ENCODE measurements at places on chromosomes 5 and 9. TPM values are rescaled to one million over a fixed set of nuclear protein-coding genes. Genes with fewer than 3 reads are reported as not detected.

SAP30L gene
- 19.4 TPM for polyA plus RNA-seq

UBE2D2 gene
- polyA plus RNA-seq = 132 TPM

OR1J2 gene
- polyA plus RNA-seq = not detected

RLN1 gene
- 0.27 TPM for polyA plus RNA-seq

TOR4A gene
- polyA plus RNA-seq = 7.6 TPM

CD72 gene
- 2.6 TPM for polyA plus RNA-seq

SPATA31C1 gene
- 0.08 TPM for polyA plus RNA-seq

PFN3 gene
- polyA plus RNA-seq = not detected

TMEM252 gene
- polyA plus RNA-seq = 1.0 TPM

ACER2 gene
- 0.99 TPM for polyA plus RNA-seq

GFPT2 gene
- 8.6 TPM for polyA plus RNA-seq

FAM221B gene
- polyA plus RNA-seq = 0.18 TPM

PDZD2 gene
- polyA plus RNA-seq = 6.1 TPM

DAB2 gene
- 84.7 TPM for polyA plus RNA-seq

GRIN1 gene
- not detected for polyA plus RNA-seq

BHMT2 gene
- 3.0 TPM for polyA plus RNA-seq

CXCL14 gene
- polyA plus RNA-seq = 27.8 TPM

SLC12A7 gene
- polyA plus RNA-seq = 8.0 TPM

GRCh38 chr5:90185897-90186468, 223.6 kb downstream of the CETN3 start:
- no peak for DNase-seq

DNA sequence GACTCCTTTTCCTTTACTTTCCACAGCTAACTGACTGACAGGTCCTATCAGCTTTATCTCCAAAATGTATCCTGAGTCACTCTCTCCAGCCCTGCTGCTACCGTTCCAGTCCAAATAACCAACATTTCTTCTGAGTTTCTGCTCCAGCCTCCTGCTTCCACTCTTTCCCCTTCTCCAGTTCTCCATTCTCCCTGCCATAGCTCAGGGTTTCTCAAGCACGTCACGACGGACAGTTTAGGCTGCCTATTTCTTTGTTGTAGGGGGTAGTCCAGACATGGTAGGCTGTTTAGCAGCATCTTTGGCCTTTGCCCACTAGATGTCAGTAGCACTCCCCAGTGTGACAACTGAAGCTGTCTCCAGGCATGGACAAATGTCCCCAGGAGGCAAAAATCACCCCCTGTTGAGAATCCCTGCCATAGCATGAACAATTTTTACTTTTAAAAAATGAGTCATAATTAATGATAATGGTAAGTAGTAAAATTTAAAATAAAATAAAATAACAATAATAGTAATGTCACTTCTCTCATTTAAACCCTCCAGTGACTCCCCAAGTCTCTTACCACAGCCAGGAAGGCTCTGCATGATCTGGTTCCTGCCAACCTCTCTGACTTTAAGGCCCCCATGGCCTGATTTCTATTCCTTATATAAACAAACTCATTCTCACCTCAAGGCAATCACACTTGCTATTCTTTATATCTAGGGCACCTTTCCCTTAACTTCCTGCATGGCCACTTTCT, 105.4 kb upstream of the FER start:
- no peak for DNase-seq

DNA sequence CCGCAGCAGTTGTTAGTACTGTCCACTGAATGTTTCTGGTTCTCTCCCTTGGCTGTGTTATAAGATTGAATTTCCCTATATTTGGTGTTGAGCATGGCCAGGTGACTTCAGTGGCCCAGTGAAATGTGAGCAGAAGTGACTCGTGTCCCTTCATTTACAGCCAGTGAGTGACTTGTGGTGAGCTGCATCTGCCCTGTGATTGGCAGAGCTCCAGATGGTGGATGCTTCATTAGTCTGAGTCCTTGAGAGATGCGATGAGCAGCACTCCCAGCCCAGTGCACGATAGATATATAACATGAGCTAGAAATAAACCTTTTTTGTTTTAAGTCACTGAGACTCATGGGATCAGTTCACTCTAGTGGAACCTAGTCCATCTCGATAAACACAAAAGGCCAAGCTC, 19.3 kb downstream of the PCSK5 start:
- no peak for DNase-seq

DNA sequence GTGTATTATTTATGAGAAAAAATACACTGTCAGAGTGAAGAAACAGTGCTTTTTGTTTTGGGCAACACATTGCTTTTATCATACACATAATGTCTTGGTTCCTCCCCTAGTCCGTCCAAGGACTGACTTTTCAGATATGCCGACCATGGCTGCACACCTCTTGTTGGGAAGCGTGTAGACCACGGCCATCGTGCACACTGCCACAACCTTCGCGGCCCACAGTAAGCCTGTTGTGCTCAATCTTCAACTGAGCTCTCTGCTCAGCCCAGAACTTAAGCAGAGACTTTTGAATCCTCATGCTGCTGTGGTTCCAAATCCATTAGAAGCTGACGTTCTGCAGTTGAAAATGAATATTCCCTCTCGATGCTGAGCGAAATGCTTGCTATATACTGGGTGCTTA, 157.6 kb upstream of the IRX2 start:
- DNase-seq = no peak

- no peak for DNase-seq
Measured at GRCh38 chr5:26572480-26572879, 465.9 kb downstream of the CDH9 start.

- DNase-seq = no peak
Measured at GRCh38 chr9:78567693-78568092, 270.8 kb downstream of the PSAT1 start.

- no peak for DNase-seq
Measured at GRCh38 chr9:34570376-34570775, 19.1 kb downstream of the CNTFR start.

DNA sequence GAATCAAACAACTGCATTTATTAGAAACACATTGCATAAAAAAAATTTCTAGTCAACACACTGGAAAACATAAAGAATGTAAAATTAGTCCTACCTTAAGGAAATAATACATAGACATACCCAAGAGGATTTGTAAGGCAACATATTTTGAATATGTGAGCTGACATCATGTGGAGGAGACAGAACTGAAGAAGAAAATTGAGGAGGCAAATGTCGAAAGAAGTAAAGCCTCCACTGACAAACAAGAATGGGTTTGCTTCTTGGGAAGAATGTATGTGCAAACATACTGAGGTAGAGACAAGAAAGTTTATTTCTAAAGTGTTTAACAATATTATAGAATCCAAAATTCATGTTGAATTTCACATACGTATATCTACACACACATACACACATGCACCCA, 363.0 kb upstream of the PDE4D start:
- DNase-seq = no peak

- no peak for DNase-seq
Measured at GRCh38 chr9:27338527-27338903, 41.6 kb upstream of the EQTN start.

GRCh38 chr9:111350556-111350955, 20.5 kb upstream of the OR2K2 start:
- no peak for DNase-seq

GRCh38 chr5:92418341-92418740, 1035.2 kb upstream of the ARRDC3 start:
- DNase-seq = no peak

DNA sequence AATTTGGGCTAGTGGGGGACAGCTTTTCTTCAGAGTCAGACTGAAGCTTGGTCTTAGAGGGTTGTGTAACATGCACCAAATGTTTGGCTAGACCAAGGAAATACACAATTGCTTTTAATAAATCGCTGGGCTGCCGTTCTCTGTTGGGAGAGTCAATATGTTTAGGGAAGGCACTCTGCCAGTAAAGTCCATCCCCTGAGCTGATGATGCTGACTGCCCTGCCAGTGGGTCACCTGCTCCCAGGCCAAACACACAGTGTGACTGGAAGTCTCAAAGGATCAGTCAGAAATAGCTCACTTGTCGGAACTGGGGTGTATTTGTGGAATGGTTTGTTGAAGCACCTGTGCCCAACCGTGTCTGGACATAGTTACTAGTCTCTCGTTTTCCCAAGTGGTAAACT, 17.9 kb upstream of the ZNF474 start:
- DNase-seq = no peak

DNA sequence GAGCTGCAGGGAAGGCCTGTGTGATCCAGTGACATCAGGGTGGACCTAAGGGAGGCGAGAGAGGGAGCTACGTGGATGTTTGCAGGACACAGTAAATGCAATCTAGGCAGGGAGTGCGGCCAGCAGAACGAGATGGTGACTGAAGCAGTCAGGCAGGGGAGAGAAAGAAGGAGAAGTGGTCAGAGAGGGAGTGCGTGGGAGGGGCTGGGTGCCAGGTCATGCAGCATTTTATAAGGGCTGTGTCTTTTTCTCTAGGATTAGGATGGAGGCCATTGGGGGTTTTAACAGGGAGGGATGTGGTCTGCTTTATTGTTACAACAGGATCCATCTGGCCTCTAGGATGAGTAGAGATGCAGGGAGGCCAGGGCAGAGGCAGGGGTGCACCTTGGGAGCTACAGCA, 80.4 kb downstream of the DCP2 start:
- no peak for DNase-seq

DNA sequence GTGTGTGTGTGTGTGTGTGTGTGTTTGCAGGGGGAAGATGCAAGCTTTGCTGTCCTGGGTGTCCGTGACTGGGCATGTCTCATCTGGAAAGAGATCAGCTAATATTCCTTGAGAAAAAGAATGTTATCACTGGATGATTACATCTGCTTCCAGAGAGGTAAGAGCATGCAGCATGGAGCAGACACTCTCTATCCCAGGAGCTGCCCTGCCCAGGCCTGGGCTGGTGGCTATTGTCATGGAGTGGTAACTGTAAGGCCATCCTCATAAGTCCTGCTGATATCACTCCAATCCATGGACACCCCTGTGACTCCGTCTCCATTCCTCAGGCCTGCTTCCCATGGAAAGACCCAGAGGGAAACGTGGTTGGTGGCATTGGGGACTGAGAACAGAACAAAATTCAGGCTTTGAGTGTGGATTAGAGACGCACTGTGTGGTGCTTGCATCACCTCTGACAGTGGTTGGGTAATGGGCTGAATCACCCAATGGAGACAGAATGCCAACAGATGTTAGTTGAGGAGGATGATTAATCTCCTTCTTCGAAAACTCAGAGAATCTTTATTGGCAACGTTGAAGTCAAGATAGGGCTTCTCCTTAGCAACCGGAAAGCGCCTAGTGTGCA, 52.0 kb upstream of the KCNIP1 start:
- DNase-seq = no peak

DNA sequence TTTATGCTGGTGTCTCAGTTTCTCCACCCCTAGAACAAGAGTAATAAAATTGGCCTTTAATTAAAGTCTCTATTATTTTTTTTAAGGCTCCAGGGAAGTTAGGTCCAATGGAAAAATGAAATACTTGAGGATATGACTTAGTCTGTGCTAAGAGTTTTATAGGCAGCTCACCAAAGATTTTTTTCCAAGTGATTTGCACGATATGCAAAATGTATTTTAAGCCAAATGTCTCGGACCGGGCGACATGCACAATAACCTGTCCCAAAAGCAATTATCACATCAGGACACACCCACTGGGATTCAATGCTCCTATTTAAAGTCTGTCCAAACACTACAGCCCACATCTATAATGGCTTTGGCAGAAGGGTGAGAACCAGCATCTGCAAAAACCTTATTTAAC, 136.1 kb upstream of the ANKH start:
- no peak for DNase-seq

DNA sequence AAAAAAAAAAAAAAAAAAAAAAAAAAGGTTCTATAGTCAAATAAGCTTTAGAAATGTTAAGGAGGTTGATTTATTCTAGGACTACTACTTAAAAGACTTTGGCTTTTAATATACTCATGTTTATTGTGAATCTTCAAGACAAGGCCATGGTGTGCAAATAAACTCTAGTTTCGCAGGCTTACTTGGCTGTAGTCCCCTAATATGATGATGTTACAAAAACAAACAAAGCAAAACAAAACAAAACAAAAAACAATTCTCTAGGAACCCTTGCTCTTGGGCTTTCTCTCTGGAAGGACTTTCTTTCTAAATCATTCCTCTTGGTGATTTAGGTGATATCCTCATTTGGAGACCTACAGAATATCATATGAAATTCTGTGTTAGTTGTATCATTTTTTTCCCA, 172.0 kb downstream of the GDNF start:
- DNase-seq = no peak

DNA sequence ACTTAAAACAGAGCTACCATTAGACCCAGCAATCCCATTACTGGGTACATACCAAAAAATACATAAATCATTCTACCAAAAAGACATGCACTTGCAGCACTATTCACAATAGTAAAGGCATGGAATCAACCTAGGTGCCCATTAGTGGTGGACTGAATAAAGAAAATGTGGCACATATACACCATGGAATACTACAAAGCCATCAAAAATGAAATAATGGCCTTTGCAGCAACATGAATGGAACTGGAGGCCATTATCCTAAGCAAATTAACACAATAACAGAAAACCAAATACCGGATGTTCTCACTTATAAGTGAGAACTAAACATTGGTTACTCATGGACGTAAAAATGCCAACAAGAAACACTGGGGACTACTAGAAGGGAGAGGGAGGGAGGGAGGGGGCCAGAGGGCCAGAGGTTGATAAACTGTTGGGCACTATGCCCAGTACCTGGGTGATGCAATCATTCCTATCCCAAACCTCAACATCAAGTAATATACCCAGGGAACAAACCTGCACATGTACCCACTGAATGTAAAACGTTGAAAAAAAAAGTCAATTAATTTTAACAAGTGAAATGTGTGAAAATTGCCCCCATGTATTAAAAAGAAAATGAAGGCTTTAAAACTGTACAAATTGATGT, 24.5 kb upstream of the GPR150 start:
- no peak for DNase-seq

- no peak for DNase-seq
Measured at GRCh38 chr5:142014911-142015584, 2.2 kb upstream of the GNPDA1 start.

GRCh38 chr9:111898331-111899096, 1.9 kb downstream of the UGCG start:
- no peak for DNase-seq

DNA sequence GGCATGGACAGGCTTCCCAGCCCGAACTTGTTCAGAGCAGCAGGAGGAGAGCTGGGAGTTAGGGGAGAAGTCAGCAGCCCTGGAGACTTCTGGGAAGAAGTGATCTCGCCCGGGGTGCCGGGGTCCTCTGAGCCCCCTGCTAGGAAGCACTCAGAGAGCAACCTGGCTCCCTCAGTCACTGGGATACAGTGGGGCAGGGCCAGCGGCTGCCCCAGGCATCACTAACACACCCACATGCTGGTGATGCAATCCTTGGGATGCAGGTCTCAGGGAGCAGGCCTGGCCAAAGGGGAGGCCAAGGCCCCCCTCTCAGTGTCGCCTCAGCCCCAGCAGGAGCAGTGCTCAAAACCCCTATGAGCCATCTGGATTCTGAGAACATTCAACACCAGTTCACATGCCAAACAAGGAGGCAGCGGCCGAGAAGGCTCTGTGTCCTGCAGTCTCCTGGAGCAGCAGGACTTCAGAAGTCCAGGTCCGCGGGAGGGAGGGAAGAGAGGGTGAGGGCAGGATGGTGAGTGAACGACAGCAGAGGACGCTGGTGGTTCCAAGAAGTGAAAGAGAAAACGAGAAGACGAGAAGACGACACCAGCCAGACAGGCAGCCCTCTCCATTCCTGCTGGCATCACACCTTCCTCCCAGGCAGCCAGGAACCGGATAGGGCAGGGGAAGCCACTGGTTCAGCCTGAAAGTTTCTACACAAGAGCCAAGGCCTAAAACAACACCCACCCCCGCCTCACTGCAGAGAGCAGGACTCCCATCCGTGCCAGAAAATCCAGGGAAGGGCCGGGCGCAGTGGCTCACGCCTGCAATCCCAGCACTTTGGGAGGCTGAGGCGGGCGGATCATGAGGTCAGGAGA, 2.3 kb downstream of the PNPLA7 start:
- no peak for DNase-seq

- no peak for DNase-seq
Measured at GRCh38 chr5:147479949-147480348, 29.9 kb downstream of the DPYSL3 start.

All from forelimb muscle (tissue), 1 donor.